ENCODE measurements at places on chromosomes 11 and 22.

DNA sequence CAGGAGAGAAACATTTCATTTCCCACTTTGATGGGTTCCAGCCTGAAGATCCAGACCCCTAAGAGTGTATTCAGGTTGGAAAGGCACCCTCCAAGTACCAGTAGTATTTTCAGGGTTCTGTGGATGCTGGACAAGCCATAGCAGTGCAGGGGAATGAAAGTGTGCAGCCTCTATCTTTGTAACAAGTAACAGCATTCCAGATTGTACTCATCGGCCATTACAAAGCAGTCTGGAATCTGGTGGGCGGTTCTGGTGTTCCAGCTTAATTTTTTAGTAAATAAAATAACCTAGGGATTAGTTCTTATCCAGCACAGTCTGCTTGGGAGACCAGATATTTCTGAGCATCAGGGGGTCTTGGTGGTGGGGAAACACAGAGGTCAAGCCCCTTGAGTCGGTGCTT lies 22.6 kb downstream of the APLNR start:
- no peak for DNase-seq

DNA sequence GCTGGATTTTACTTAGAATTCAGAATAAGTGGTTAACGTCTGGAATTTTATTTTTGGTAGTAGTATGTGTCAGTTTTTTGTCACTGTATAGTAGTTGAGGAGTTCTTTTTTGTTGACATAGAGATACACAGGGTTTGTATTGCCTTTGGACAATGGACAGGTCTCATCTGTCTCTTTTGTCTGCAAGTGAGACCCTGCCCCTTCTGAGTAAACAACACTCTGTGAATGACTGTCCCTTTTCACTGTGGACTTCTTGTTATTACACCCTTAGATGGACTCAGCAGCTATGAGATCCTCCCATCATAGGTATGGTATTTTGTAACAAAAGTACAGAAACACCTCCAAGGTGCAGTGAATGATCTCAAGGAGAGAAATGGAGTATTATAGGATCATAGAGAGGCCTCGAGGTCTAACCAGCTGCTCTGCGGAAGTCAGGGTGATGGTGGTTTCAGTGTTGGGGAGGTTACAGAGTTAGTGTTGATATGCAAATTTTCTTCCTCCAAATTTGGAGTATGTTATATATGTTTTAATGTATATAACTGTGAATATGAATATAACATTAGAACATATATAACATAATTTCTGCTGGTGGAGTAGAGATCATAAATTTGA lies 7.8 kb downstream of the PPP6R3 start:
- DNase-seq: no peak

DNA sequence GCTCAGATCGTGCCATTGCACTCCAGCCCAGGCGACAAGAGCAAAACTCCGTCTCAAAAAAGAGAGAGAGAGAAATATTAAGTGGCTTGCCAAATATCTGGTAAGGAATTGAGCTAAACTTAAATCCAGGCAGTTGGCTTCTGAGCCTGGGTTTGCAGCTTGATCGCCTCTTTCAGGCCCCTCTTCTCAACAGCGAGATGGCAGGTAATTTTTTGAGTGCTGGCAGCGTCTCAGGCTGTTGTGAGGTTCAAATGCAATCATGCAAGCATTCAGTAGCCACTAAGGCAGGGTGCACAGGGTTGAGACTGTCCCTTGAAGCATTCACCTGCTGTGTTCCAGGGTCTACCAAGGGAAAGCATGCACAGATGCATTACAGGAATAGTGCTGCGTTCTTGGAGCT lies 670 bp upstream of the CTSF start:
- no peak for DNase-seq

GRCh38 chr11:95459291-95460042 lies 228.5 kb upstream of the SESN3 start:
- no peak for DNase-seq

- no peak for DNase-seq
These were observed 142.4 kb downstream of the APIP start for GRCh38 chr11:34773826-34774225.

DNA sequence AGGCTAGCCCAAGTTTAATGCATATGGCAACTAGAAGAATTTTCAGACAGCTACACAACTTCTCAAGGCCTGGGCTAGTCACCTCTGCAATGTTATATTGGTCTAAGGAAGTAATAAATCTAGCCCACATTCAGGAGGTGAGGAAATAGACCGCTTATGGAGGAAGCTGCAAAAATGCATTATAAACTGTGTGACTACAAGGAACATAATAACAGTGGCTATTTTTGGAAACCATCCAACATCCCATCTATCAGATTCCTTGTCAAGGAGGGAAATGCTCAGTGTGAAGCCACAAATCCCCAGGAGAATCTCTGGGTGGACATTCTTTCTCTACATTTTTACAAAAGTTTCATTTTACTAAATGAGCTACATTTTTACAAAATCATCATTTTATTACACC lies 76.1 kb downstream of the BBOX1 start:
- DNase-seq: no peak

DNA sequence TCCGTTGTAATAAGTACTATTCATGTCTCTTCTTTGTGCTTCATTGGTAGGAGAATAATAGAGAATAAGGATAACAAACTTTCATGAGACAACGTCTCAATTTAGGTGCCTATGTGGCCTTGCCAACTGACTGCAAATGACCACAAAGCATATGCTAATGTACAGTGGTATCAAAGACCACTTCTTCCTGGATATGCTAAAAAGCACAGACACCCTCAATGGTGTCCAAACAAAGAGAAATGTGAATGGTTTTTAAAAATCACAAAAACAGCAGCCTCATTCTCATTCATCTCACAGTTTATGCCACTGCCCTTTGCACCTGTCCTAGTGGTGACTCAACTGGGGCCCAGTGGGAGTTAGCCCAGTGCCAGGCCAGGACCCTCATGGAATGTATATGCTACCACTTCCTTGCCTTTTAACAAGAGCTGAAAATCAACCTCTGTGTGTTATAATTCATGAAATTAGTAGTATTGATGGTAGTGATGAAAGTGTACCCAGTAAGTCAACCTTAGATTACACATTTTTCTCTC lies 65.2 kb upstream of the MTMR2 start:
- DNase-seq: no peak

DNA sequence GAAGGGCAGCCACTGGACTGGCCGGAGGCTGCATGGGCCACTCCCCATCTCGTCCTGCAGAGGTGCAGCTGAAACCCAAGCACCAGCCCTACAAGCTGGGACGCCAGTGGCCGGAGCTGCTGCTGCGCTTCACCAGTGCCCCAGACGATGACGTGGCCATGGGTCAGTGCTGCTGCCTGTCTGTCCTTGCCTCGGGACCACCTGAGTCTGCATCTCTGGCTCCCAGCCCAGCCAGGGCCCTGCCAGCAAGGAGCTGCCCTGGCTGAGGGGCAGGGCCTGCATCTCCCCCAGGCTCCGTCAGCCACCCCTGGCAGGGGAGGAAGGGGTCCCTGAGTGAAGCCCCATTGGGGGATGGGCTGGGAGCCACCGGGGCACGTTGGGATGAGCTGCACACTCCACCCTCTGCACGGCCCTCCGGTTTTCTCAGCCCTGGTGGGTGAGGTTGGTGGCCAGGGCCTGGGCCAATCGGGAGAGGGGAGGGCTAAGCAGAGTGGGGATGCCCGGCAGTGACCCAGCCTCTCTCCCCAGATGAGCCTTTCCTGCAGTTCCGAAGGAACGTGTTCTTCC lies 7.2 kb downstream of the FRMD8 start:
- DNase-seq: no peak

DNA sequence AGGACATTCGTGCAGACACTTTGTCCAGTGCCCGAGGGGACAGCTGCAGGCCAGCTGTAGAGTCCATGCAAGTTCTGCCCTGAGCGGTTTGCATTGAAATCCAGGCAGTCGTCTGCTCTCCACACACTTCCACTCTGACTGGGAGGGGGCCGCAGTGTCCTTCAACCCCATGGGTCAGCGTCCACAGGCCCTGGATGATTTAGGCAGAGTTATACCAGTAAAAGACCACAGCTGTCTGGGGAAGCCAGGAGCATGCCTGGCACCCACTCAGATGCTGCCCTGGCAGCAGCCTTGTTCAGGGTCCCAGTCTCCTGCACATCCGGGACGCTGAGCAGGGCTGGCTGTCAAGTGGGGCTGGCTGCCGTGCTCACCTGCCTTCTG lies 26.5 kb downstream of the KRTAP5-5 start:
- no peak for DNase-seq

DNA sequence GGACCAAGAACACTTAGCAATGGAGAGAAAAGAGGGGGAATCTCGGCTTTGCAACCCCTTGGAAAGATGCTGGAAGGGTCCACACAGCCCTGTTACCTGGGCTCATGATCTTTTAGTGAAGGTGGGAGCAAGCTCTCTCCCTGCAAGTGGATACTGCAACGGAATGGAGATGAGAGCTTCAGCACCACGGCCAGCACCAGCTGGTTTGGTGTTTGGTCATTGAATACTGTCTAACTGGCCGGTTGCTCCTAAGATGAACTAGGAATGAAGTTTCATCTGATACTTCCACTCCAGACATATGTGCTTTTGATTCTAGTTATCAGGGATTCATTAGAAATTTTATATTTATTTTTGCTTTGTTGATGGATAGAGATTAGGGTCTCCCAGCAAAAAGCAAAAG lies 16.3 kb downstream of the HTR3A start:
- no peak for DNase-seq

GRCh38 chr11:82996966-82997606 lies 74.6 kb downstream of the RAB30 start:
- no peak for DNase-seq

DNA sequence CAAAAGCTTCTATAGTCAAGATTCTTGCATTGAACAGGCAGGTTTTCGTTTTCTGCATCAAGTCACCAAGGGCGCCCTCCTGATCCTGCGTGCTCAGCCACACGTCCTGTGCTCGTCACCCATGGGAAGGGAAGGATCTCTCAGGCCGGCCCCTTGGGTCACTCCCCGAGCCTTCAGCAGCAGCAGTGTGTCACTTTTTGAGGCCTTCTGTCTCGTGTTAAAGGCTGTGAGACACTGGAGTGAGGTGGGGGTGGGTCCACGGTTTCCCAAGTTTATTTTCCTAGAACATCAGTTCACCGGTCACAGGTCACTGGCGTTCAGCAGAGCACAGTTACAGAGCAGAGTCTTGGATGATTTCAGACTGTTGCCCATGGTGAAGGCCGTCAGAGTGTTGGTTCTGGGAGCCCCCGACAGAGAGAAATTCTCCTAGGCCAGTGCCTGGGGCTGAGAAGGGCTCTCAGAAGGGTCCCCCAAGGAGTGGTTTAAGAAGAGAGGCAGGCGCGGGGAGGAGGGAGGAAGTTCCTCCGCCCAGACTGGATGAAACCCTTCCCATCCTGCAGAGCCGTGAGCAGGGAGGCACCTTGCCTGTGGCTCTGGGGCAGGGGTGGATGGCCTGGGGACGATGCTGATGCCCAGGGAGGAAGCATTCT lies 13.5 kb upstream of the ADORA2A start:
- no peak for DNase-seq

DNA sequence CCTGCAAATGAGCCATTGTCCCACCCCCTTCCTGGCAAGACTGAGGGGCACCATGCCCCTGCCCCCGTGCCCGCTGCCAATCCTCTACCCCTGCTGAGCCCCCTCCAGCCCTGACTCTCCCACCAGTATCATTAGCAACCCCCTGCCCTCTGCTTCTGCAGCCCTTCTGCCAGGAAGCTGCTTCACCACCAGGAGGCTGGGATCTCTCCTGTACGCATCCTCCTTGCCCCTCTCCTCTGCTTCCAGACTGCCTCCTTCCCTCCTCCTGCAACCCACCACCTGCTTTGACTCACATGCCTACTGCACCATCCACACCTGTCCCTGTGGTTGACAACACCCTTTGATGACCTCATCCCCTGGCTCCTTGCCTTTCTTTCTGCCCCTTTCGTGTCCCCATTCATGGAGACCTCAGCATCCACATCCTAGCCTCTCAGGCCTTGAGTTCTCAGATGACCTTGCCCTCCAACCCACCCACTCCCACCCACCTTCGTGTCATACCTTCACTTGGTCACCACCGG lies 13.4 kb upstream of the PNPLA3 start:
- no peak for DNase-seq

DNA sequence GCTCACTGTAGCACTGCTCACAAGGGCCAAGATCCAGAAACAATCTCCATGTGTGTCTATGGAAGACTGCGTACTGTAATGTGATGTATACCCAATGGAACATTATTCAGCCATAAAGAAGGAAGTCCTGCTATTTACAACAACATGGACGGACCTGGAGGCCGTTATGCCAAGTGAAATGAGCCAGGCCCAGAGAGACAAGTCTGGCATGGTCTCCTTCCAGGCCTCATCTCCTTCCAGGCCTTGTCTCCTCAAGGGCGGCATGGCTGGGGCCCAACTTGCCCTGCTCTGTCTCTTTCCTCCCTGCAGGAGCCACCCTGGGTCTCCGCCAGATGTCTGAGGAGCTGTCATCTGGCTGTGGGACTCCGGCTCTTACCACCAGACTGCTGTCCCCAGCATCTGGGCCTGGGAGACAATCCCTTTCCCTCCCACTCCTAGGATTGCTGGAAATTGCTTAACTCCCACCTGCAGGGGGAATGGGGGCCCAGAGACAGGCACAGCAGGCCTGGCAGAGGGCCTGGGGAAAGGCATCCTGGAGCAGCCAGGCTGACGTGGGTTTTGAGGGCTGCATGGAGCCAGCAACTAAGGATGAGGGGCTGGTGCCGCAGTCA lies 1326.6 kb downstream of the TBC1D22A start:
- no peak for DNase-seq

DNA sequence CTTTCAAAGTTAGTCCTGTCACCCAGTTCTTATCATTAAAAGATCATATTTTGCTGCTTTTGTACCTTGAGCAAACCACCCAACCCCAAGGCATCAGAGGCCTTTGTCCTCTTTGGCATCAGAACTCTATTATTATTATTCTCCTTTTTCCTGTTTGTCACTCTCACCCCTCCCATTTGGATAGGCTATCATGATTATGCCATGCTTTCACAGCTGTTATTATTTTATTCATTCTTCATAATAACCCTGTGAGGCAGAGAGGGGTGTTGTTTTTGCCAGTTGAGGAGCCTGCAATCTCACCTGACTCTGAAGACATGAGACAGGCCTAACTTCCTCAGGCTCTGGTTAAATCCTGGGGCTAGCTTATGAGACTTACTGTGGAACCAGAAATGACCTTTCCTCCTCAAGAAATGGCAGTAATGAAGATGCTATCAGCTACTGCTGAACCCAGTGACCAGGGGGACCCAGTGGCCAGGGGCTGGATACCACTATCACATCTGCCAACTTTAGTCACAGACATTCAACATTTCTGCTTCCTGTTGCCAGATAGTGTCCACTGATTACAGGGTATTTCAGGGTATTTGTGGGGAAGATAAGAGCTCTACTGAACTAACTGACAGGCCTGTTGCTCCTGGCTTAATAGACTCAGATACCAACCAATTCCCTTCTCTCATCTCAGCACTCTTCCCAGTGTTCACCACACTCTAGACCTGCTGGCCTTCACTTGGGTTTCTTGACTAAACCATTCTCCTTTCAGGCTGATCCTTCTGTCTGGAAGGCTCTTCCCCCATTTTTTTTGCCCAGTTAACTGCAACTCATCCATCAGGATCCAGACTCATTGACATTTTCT lies 11.8 kb upstream of the SWAP70 start:
- DNase-seq: peak; percentile 53
